ENCODE measurements at places on chromosomes 6 and 20.

DNA sequence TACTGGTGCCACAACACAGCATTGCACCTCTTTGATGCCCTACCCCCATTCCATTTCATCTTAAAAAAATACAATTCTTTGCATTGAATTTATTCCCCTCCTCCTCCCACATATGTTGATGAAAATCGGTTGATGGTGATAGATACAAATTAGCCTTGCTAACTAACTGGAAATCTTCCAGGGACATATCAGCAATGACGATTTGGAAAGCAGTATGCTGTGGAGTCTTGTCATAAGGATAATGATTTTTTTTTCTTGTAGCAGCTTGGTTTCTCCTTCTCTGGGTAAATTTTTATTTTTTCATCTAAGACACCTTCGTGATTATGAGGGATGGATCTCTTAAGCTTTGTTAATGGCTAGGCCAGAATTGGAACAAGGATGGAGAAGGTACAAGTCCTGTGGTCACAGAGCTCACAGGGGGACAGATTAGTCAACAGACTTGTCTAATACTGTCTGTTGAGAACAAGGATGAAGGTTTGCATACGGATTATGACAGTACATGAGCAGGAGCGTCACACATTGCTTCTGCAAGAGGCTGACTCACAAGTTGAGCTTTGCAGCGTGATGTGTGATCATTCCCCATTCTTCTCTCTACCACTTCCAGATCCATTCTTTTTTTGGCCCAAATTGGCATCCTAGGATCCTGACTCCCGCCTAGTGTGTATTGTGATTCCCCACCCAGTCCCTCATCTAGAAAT, 233.1 kb upstream of the FERMT1 start:
- DNase-seq = no peak

GRCh38 chr6:133128191-133128590, 113.0 kb upstream of the EYA4 start:
- no peak for DNase-seq

- DNase-seq = peak; percentile 34
Observed at GRCh38 chr6:90295854-90296340, 746 bp downstream of the BACH2 start.

- no peak for DNase-seq
Observed at GRCh38 chr6:49454787-49455709, 8.0 kb downstream of the MMUT start.

DNA sequence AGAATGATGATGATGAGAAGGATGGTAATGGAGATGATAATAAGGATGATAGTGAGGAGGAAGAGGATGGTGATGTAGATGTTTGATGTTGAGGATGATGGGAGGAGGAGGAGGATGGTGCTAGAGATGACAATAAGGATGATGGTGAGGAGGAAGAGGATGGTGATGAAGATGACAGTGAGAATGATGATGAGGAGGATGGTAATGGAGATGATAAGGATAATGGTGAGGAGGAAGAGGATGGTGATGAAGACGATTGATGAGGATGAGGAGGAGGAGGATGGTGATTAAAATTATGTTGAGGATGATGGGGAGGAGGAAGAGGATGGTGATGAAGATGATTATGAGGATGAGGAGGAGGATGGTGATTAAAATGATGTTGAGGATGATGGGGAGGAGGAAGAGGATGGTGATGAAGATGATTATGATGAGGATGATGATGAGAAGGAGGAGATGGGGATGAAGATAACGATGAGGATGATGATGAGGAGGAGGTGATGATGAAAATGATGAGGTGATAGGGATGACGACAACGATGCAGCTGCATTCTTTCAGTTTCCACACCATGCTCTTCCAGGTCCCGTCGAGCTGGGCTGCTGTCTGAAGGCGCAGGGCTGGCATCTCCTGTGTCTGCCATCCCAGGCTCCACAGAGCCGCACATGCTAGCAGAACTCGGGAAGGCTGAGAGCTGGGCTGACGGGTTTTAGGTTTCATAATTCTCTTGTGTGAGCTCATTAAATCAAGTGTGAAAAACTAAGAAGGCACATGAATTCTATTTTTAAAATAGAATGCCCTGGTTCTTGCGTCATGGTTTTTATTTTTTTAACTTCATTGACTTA, 274.9 kb downstream of the SMOC2 start:
- no peak for DNase-seq

DNA sequence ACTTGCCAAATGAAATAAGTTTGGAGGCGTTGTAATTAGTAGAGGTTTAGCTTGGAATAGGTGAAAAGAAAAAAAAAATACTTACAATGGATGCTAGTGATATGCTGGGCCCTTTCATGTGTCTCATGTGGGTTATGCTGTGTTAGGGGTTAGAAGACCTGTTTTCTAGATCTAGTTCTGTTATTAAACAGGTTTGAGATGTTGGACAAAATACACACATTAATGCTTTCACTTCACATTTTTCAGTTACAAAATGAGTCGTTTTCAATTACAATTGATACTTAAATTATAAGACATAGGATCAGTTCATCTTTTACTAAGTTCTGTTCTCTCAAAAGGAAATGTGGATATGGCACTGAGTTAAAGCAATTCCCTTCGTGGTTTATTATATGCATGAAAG, 509.8 kb downstream of the EPM2A start:
- no peak for DNase-seq

- no peak for DNase-seq
Observed at GRCh38 chr6:108254433-108255410, 6.1 kb downstream of the SNX3 start.

DNA sequence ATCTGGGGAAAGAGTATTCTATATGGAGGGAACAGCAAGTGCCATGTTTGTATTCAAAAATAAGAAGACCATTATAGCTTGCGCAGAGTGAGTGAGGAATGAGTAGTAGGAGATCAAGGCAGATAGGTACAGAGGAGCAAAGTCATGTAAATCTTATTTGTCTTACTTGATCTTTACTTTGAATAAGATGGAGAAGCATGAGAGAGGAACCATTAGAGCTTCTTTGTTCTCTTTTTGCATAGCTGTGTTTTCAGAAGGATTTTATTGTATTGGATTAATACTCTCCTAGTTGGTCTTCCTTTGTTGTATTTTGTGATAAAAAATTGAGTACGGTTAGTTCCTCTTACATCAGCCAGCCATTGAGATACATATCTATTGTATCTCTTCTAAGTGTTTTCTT, 88.4 kb downstream of the SCAF8 start:
- no peak for DNase-seq

- no peak for DNase-seq
Observed at GRCh38 chr6:155472886-155473285, 17.2 kb upstream of the NOX3 start.

GRCh38 chr20:41406353-41406752, 39.7 kb upstream of the EMILIN3 start:
- no peak for DNase-seq

DNA sequence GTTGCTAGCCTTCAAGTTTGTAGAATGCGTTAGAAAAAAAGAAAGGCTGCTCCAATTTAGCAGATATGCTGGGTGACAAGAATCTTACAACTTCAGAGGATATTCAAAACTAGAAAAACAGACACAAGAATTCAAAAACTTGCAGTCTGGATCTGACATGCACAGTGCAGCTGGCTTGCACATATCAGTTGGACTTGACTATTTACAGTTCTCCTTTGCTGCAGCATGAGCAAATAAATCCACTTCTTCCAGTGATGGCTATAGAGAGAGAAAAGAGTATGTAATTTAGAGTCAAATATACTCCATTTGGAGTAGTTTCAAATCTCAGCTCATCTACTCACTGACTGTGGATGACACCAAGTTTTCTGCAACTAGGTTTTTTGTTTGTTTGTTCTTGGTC, 247.0 kb downstream of the RIMS1 start:
- no peak for DNase-seq

Measured in GM06990 (cell line).